ENCODE measurements at places on chromosomes 13 and 19.

DNA sequence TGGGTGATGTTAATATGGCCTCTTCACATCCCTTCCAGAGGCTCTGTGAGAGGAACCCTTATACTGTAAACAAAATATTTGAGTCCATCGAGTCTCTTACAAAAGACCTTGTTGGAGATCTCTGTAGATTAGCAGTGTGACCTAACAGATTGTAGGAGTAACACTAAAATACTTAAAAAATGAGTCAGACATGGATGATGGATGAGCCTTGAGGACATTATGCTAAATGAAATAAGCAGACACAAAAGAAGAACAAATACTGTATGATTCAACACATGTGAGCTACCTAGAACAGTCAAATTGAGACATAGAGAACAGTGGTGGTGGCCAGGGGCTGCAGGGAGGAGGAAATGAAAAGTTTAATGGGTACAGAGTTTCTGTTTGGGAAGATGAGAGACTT lies 152.2 kb upstream of the UBL3 start:
- no peak for DNase-seq

DNA sequence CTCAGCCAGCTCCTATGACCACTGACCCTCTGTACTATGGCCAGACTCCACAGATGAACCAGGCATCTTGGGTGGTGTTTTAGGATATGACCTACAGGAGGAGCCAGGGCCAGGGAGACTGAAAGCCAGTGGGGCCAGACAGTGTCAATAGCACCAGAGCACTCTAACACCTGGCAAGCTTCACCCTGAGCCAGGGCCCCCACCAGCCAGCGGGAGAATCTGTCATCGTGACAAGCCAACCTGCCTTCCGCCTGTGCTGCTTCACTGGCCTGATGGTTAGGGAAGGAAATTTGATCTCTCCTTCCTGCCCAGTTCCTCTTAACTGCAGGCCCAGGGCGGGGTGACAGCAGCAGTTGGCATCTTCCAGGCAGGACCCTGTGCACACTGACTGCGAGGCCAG lies 222.4 kb downstream of the UQCRFS1 start:
- no peak for DNase-seq

DNA sequence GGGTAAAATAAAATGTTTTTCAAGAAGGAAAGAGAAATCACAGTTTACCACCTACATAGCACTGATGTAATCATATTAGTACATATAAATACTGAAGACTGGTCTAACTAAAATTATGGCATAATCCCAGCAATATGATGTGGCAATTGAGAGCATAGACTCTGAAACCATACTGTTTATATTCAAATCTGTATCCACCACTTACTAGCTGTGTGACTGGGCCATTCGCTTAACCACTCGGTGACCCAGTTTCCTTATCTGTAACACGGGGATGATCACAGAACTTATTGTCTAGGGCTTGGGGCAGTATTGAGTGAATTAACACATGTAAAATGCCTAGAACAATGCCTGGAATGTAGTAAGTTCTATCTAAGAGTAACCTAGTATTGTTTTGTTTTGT lies 13.1 kb upstream of the GTF3A start:
- no peak for DNase-seq

DNA sequence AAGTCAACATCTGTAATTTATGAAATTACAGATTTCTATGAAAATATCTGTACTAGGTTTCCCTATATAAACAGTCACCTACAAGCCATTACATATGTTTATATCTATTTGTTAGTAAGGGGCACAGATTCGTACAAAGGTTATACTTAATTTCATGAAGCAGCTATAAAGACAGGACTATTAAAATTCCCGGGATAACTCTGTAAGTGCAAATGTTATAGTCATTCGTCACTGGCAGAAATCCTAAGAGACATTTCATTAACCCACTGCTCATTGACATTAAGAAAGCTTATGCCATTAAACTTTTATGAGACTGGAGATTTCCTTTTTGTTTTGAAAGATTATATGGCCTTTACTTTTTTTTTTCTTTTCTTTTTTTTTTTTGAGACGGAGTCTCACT lies 122.9 kb downstream of the MYO16 start:
- no peak for DNase-seq

DNA sequence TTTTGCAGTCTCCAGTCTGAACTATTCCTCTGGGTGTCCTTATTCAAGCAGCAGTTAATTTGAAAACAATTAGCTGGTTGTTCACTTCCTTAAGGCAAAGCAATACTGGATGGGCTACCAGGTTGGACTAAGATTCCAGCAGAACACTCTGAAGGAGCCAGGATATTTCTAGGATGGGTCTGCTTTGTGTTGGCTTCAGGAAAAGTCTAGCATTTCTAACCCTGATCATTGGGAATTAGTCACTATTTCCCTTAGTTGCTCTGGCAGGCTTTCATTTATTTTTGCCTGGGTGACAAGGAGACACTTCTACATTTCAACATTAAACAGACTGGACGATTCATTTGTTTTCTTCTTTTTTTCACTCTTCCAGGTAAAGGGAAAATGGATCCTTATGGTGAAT lies 228.4 kb downstream of the ENOX1 start:
- DNase-seq: no peak

DNA sequence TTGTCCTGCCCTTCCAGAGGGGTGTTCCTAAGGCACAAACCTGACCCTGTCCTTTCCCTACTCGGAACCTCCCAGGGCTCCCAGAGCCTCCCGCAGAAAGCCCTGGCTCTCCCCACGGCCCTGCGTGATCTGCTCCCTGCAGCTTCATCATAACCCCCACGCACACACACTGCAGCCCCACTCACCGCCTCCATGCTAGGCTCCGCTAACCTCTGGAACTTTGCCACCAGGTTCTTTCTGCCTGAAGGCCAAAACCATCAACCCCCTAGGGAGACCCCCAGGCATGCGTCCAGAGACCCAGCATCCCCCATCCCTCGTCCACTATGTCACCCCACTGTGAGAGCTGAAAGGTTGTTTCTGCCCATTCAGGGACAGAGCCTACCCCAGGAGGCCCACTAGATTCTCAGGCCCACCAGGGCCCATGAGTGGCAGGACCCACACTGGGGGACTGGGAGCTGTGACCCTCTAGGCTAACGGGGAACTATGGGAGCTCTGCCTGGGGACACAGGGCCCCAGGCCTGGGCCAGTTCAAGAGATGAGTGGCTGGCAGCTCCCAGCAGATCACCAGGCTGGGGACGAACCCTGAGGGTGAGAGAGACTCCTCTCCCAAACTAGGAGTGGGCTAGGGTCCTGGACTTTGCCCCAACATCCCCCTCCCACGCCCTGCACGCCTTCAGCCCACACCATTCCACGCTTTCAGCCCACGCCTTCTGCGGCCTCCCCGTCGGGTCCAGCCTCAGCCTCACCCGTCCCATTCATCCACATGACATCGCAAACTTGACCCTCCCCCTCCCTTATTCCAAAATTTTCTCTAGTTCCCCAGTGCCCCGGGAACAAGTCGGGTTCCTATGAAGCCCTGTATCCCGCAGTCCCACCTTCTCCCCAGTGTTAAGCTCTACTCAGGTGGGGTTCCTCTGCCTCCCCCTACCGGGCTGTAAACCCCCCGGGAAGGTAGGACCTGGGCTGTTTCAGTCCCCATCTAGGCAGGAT lies 33.2 kb upstream of the PNMA8B start:
- DNase-seq: no peak

Measured in esophagus squamous epithelium (tissue), 5 donors.